ENCODE measurements at places on chromosomes 4 and X.
A peak's percentile ranks its signal among the peaks of the same experiment; 100 is the strongest.

- DNase-seq, result no peak
Observed at GRCh38 chr4:2734612-2735011, 21.5 kb downstream of the TNIP2 start.

DNA sequence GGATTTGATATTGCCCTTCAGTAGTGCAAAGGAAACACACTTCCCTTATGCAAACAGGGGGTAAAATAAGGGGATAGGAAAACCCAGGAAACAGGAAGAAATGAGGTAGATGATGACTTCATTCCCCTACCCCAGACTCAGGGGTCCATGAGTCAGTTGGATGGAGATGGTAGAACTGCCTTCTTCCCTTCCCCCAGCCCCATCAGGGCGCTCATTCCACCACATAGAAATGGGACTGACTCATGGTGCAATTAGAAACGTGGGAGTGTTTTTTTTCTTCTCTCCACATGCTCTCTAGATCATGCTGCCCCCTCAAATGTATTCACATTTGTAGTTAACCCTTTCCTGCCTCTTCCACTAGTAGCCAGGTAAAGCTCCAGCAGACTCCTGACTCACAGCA lies 23.1 kb upstream of the ARMCX2 start:
- no peak for DNase-seq

GRCh38 chr4:178632415-178632814 lies 1190.2 kb upstream of the AGA start:
- no peak for DNase-seq

GRCh38 chr4:4413806-4414205 lies 26.9 kb downstream of the NSG1 start:
- no peak for DNase-seq

DNA sequence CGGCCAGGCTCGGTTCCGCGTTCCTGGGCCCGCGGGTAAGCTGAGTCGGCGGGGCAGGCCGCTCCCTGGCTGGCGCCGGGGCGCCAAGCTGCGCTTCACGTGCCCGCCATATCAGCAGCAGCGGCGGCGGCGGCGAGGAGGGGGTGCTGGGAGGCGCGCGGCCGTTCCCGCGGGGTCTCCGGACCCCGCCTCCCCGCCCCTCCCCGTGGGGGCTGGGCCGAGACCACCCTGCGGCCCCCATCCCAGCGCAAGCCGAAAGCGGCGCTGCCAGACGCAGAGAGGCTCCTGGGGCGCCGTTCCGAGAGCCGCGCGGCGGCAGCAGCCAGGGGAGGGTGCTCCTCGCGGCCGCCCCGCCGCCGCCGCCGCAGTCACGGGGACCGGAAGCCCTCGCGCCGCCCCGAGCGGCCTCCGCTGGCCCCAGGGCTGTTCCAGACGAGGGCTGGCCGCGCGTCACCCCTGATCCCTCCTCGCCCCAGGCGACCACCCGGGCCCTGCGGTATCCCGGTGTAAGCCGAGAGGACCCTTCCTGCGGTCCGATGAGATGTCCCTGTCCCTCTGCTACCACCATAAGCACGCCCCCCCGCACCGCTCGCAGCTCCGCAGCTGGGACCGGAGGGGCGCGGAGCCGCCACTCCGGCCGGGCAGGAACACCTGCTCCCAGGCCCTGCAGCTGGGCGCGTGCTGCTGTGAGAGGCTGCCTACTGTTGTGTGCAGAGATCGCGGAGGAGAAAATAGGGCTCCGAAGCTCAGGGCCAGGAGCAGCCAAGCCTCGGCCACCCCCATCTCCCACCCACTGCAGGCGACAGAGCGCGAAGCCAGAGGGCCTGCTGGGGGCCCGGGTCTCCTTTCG lies 7.5 kb upstream of the BCOR start:
- peak; percentile 51 for DNase-seq

GRCh38 chr4:165151734-165152133 lies 39.1 kb upstream of the TMEM192 start:
- DNase-seq, result no peak

DNA sequence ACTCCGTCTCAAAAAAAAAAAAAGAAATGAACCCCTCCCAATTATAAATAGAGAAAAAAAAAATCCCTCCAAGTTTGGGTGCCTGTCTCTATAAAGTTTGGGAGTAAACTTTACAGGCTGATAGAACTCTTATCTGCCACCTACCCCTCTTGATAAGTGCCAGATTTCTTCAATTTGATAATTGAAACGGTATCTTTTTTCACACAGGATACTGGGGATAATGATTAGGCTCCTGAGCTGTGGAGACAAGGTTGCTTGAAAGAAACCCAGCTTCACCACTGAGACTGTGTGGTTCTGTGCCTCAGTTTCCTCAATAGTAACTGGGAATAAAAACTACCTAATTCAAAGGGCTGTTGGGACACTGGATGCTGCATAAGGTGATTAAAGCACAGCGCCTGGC lies 606 bp downstream of the EFHC2 start:
- DNase-seq, result no peak

GRCh38 chr4:148790691-148791090 lies 348.5 kb upstream of the NR3C2 start:
- no peak for DNase-seq

DNA sequence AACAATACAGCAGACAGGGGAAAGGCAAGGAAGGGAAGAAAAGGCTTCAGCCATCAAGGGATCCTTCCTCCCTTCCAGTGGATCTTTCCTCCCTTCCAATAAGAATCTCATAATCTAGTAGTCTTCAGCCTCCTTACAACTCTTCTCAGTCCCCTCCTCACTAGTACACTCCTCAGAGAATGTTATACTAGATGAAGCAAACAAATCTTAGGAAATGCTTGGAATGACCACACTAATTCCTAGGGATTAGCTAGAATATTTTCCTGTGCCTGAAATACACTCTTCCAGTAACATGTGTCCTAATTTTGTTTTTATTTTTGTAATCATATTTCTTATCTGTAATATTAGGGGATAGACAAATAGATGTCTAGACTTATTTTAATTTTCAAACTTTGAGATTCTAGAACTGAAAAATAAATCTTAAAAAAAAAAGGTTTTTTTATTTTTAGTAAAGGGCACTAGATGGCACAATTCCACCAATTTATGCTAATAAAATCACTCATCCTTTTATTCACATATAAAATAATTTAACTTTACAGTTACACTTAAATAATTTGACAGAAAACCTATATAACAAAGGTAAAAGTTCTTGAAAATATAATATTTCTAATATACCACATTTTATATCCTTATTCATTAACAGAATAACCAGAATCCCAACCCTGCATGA lies 7.0 kb upstream of the STPG2 start:
- no peak for DNase-seq

DNA sequence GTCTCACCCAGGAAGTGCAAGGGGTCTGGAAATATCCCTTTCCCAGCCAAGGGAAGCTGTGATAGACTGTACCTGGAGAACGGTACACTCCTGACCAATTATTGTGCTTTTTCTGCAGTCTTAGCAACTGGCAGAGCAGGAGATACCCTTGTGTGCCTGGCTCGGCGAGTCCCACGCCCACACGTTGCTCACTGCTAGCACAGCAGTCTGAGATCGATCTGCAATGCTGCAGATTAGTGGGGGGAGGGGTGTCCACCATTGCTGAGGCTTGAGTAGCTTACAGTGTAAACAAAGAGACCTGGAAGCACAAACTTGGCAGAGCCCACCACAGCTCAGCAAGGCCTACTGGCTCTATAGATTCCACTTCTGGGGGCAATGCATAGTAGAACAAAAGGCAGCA lies 138.5 kb downstream of the CHRDL1 start:
- DNase-seq, result no peak

GRCh38 chr4:189660722-189661360 lies 279.8 kb upstream of the FRG1 start:
- no peak for DNase-seq

GRCh38 chr4:142741995-142742394 lies 104.1 kb downstream of the INPP4B start:
- no peak for DNase-seq

GRCh38 chr4:94506822-94507221 lies 55.1 kb downstream of the PDLIM5 start:
- DNase-seq, result no peak

GRCh38 chr4:113884655-113885054 lies 94.8 kb downstream of the ARSJ start:
- DNase-seq, result no peak

DNA sequence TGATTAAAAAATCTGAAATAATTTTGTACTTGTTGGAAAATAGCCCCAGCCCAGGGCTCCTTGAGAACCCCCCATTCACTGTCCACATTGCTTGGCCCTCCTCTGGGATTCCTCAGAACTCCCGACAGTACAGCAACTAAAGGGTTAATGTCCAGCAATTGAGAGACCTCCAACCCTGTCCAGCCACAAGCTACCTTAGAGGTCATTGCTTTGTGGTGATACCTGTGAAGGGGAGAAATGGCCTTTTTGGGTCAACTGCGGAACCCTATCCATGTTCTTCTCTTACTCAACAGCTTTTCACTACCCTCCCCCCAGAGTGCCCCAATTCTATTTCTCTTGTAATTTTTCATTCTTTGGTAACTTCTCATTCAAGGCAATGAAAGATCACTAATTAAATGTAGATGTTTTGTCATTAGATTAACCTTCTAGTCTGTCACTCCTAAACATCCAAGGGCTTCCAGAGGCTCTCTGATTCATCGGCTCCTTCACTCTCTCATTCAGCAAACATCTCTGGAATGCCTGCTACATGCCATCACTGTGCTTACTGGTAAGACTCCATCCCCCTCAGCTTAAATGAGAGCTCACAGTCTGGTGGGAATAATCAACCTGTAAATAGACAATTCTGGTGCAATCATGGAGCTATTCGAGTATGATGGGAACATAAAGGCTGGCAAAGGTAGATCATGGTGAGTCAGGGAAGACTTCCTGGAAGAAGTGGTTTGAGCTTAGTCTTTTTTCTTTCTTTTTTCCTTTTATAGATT lies 241.4 kb upstream of the PGRMC2 start:
- no peak for DNase-seq

DNA sequence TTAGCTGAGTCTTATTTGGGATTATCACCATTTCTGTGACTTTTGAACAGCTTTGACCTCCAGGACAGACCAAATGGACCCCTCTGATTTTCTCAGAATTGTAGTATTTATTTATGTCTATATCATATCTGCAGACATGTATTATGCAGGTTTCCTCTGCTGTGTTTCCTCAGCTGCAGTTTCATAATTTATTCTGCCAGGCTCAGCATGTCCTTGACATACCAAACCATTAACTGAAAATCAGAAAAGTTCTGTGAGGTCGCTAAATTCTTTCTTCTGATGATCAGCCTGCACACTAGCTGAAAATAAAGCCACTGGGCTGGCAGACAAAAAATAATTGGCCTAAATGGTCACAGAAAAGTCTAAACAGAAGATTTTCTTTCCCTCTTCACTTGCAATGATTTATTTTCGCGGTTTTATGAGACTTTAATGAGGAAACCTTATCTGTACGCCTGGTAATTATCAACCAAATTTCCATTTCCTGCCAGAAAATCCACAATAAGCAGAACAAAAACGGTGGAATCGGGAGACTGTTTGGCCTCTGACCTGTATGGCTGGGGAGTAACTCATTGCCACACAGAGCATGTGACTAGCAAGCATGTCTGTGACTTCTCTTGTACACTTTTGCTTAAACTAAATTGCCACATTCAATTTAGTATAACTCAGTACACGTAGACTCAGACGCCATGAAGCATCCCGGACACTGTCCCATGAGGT lies 150.9 kb downstream of the ENPP6 start:
- no peak for DNase-seq

DNA sequence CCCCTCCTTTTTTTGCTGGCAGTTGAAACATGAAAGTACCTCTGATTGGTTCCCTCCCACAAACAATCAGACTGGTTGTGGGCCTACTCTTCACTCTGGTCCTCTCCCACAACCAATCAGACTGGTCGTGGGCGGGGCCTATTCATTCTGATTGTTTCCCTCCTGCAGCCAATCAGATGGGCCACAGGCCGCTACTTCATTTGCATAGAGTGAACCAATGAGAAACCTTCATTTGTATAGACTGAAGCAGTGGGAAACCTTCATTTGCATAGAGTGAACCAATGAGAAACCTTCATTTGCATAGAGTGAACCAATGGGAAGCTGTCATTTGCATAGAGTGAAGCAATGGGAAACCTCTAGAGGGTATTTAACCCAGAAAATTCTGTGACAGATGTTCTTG lies 55.2 kb downstream of the TRMT44 start:
- no peak for DNase-seq

- DNase-seq, result peak; percentile 67
Observed at GRCh38 chr4:184473499-184474262, 669 bp downstream of the IRF2 start.

DNA sequence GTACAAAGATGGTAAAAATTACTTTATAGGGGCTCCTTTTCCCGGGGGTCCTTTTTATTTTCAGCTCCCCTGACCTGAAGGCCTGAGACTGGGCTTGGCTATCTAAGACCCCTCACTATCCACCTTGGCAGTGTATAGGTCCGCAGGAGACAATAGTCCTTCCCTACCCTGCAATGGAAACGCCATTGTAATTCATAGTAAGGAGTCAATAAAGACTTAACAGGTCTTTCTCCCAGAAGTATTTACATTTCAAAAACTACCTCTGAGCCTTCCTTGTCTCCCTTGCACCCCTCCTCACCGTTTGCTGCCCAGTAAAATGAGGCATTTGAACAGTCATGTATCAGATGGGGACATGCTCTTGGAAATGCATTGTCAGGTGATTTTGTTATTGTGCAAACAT lies 401.2 kb upstream of the CNKSR2 start:
- DNase-seq, result no peak

GRCh38 chrX:16278927-16279326 lies 111.6 kb downstream of the MAGEB17 start:
- peak; percentile 28 for DNase-seq

DNA sequence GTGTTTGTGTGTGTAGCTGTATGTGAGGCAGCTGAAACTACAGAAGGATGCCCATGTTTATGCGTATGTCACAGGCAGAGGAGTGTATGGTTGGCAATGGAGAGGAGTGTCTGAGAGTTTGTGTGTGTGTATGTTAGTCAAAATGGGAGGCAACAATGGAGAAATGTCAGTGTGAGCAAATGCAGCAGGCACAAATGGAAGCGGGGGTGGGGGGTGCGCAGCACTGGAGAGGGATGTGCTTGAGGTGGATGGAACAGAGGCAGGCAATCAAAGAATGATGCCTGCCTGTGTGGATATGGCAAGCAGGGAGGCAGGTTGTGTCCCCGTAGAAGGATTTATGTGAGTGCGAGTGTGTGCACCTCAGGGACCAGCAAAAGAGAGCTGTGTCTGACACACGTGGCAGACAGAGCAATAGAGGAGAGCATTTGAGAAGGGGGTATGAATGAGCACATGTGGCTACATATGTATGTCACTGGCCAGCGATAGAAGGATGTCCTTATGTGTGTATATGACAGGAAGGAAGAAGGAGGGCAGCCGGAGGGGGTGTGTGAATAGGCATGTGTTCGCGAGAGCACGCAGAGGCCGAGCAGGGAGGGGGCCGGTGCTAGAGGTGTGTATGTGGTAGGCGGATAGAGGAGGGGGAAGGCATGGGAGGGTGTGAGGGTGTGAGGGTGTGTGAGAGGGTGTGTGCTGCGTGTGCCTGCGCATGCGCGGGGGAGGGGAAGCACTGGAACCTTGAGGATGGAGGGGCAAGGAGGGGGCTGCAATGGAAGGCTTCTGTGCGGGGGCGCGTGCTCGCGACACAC lies 1.1 kb downstream of the PJA1 start:
- peak; percentile 75 for DNase-seq

All from activated naive CD4-positive, alpha-beta T cell treated with anti-CD3 and anti-CD28 coated beads, Interleukin-2, amount 10 ng/mL, durations not matched to agents 7 days and 5 days (primary cell).